ENCODE measurements at places on chromosomes 12 and 14.

DNA sequence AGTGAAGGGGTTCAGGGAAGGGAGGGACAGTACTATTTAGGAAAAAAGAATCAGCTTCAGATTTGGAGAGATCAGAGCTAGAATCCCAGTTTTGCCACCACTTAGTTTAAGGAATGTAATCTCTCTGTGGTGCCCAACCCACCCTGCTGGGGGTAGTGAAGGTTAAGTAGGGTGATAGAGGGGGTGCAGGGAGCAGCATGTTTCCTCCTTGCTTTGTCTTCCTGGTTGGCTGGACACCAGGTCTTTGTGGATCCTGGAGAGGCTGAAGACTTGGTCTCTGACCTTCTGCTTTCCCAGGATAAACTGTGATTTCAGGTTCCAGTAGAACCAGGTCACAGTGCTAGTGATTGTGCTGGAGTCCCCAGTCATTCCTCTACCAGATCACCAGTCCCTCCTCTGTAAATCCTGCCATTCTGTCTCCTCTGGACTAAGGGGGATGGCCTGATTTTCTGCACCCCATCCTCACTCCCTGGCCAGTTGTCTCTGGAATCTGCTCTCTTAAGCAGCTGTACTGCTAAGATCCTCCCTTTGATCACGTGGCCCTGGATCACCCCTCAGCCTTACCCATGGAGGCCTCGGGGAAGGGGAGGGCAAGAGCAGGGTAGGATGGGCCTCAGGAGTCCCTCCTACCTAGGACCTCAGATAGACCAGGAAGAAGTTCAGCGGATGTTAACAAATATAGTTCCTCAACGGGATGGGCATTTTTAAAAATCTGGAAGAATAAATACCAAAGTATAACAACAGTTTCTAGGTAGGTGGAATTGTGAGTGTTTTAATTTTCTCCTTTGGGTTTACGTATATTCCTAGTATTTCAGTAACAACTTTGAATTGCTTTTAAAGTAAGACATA lies 3.1 kb downstream of the MAP3K12 start:
- DNase-seq = no peak

- DNase-seq = no peak
Measured at GRCh38 chr14:23062002-23062401, 4.7 kb upstream of the CDH24 start.

- no peak for DNase-seq
Measured at GRCh38 chr12:31482816-31483215, 108.1 kb downstream of the DENND5B start.

- no peak for DNase-seq
Measured at GRCh38 chr14:95487669-95488084, 28.8 kb downstream of the SYNE3 start.

- DNase-seq = no peak
Measured at GRCh38 chr14:72855913-72856312, 38.0 kb downstream of the DPF3 start.

GRCh38 chr12:112978163-112979040 lies at the start of gene OAS2:
OAS2 (plus strand) TSS chr12:112978519; CDS start chr12:112978609, 90 bp downstream.
- DNase-seq = no peak

DNA sequence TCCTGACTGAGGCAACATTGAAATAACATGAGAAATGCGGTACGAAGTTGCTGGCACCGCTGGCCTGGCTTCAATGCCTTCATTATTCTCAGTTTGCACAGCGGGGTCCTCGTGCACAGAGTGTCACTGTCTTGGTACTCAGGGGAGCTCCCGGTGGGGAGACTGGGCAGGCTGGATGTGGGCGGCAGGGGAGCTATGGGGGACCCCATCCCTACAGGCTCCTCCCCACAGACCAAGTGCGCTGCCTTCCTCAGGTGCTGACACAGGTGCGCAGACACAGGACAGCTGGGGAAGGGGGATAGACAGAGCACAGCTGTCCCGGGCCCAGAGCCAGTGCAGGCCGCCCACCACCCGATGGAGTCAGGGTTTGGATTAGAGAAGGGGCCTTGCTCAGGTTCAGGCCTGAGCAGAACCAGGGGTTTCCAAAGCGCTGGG lies 270.1 kb downstream of the ADGRD1 start:
- DNase-seq = no peak

DNA sequence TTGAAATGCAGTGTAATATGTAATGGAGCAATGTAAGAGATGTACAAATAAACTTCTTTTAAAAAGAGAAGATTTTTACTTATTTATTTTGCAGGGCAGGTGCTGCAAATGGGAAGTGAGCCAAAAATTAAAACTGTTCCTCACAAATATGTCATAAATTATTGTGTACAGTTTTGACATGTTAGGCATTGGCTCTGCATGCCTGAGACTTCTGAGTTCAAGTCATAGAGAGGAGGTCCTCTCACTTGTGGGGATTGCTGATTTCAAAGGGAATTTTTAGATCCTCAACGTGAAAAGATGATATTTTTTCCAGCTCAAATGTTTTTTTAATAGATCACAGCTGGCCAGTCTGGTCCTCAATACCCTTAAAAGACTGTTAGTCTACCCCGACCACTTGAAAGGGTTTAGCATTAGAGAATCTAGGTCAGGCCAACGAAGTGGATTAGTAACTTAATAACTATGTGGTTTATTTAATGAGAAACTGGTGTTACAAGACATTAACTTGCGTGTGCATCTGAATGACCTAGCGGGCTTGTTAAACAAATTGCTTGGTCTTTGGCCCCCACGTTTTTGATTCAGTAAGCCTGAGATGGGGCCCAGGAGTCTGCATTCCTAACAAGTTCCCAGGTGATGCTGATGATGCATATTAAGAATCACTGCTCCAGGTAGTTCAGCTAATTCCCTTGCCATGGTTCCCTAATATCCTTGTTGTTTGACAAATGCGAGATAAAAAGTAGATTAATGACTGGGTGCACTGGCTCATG lies 30.9 kb upstream of the WDR89 start:
- no peak for DNase-seq

- DNase-seq = peak; percentile 8
Measured at GRCh38 chr12:101051901-101052550, 158.0 kb downstream of the SLC5A8 start.

DNA sequence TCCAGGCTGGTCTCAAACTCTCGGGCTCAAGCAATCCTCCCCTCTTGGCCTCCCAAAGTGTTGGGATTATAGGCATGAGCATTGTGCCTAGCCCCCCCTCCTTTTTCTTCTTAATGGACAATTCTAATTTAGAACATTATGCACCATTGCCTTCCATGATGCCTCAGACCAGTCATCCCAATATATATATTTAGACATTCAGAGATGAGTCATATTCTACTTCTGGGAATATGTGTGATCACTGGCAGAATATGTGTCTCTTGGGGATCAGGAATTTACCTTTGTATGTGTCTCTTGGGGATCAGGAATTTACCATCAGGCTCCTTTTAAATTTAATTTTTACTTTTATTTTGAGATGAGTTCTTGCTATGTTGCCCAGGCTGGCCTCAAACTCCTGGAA lies 7.5 kb upstream of the CCDC177 start:
- no peak for DNase-seq

DNA sequence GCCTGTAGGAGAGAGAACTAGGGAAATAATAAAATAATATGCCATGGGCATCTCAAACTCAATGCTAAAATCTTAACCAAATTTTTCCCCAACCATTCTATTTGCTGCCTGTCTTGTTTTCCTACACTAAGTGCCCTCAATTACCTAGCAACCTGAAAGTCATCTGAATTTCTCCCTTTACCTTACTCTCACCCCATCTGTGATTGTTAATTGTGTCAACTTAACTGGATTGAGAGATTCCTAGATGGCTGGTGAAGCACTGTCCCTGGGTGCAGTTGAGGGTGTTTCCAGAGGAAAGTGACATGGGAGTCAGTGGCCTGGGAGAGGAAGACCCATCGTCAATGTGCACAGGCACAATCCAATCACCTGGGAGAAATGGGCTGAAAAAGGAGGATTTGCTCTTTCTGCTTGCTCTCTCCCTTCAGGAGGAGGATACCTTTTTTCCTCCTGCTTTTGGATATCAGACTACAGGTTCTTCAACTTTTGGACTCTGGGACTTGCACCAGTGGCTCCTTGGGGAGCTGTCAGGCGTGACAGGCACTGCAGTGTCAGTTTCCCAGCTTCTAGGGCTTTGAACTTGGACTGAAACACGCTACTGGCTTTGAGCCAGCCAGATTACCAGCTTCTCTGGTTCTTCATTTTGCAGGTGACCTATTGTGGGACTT lies 100.1 kb downstream of the PPP1R12A start:
- no peak for DNase-seq

- DNase-seq = no peak
Measured at GRCh38 chr12:108815875-108816594, 41.3 kb downstream of the SSH1 start.

DNA sequence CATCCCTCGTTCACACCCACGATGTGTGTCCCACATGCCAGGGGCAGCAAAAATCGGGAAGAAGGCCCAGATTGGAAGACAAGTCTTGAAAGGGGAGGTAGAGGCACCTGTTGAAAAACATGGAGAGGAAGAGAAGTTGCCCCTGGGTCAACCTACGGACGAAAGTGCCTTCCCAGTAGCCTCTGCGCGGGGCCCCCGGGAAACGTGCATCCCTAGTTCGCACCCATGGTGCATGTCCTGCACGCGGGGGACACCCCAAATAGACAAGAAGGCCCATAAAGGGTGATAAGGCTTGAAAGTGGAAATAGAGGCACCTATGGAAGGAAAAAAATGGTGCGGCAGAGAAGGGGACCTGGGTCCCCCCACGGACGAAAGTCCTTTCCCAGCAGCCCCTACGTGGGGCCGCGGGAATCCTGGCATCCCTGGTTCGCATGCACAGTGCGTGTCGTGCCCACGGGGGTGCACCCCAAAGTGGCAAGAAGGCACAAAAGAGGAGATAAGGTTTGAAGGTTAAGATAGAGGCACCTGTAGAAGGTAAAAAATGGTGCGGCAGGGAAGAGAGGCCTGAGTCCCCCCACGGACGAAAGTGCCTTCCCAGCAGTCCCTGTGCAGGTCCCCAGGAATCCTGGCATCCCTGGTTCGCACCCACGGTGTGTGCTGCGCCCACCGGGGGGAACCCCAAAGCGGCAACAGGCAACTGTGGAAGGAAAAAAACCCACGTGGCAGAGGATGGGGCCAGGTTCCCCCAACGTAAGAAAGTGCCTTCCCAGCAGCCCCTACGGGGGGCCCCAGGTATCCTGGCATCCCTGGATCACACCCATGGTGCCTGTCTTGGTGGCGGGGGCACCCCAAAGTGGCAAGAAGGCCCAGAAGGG lies 278.3 kb downstream of the ALG10 start:
- DNase-seq = no peak

- no peak for DNase-seq
Measured at GRCh38 chr14:96202441-96203094, 2.1 kb upstream of the BDKRB2 start.

DNA sequence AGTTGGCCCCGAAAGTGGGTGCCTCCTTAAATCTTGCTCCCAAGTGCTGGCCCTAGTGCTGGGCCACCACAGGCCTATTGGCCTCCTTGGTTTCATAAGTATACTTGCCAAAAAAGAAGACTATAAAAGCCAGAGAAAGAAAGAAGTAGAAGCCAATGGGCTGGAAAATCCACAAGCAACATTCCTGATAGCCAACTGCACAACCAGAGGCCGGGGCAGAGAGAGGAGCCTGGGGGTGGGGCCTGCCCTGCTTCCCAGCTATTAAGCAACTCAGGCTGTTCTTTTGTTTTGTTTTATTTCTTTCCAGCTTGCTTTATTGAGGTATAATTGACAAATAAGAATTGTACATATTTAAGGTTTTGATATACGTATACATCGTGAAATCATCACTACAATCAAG lies 177.2 kb upstream of the NTF3 start:
- no peak for DNase-seq

- no peak for DNase-seq
Measured at GRCh38 chr14:74685056-74685455, 27.8 kb downstream of the AREL1 start.

- DNase-seq = no peak
Measured at GRCh38 chr12:78680596-78680995, 184.0 kb upstream of the SYT1 start.

DNA sequence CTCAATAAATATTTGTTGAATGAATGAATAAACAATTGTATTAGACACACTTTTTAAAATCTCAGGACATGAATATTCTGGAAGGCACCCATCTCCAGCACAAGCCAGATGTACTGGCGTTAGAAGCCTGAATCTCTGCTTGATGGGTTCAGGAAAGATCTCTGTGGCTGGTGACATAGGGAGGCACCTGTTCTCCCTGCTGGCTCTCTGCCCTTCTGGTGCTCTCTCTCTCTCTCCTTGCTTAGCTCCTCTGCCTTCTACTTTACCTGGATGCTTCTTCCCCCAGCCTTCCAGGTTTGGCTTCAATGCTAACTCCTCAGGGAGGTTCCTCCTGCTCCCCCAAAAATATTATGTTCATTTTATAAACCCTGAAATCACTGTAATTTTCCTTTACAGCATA lies 1.5 kb downstream of the CYP46A1 start:
- DNase-seq = no peak

DNA sequence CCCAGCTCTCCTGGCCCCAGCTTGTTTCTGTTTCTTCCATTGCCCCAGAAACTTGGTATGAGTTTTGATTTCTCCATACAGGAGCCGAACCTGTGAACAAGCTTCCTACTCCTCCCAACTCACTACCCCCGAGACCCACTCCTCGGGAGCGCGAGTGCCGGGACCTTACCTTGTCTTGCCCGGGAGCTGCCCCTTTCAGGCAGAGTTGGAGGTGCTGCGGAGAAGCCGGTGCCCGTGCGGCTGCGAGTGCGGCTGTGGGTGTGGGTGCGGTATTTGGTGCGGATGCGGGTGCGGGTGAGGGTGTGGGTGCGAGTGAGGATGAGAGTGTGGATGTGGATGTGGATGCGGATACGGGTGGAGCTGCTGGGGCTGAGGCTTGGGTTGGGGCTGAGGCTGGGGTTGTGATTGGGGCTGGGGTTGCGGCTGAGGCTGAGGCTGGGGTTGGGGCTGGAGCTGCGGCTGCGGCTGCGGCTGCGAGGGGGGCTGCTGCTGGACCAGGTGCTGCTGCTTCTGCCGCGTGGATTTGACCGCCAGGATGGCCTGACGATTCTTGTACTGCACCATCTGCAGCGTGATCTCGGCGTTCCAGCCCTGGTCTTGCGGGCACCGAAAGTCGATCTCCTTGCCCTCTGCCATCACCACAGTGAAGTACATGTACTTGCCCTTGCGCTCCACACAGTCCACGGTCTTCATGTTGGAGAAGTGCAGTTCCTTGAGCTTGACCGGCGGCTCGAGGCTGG lies 1.1 kb downstream of the PHLDA1 start:
- DNase-seq = no peak

DNA sequence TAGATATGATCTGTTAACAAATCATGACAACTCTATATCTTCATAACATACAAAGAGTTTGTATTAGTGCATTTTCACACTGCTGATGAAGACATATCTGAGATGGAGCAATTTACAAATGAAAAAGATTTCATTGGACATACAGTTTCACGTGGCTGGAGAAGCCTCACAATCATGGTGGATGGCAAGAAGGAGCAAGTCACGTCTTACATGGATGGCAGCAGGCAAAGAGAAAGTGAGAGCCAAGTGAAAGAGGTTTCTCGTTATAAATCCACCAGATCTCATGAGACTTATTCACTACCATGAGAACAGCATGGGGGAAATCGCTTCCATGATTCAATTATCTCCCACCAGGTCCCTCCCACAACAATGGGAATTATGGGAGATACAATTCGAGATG lies 157.6 kb downstream of the DUSP6 start:
- DNase-seq = no peak

GRCh38 chr12:130220706-130221100 lies 58.4 kb downstream of the FZD10 start:
- DNase-seq = no peak

GRCh38 chr14:31828946-31829868 lies 247.9 kb upstream of the ARHGAP5 start:
- DNase-seq = no peak

Measured in COR-L47 (cell line).